ENCODE measurements at places on chromosomes 16 and 17.
A peak's percentile ranks its signal among the peaks of the same experiment; 100 is the strongest.

DNA sequence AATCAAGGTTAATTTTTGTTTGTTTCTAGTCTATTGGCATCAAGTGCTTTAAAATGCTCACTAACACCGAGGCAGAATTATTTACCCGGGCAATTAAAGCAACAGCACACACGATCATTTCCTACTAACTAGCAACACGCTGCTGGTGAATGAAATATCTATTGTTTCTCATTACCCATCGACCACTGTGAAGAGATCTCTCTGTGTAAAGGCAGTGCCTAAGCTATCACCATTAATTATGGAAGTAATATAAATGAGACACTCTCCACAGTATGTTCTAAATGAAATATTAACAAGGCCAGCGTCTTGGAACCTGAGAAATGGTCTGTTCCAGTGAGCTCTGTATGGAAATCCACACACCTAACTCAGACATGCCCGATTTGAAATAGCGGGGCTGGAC, 397.6 kb downstream of the MAF start:
- no peak for DNase-seq

DNA sequence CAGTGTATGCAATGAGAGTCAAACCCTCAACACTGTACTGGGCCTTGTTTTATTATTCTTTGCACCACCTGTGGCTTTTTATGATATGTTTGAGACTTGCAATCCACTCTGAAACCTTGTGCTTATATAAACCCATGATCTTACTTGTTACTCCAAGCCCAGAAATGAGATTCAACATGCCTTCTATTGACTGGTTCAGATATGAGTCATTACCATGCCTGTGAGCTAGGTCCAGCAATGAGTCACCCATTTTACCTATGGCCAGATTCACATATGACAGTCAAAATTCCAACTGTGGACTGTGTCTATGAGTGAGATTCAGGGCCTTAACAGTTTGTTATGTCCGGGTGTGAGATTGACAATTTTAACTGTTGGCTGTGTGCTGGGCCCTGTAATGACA, 1846.1 kb downstream of the TP53TG3F start:
- DNase-seq: no peak

- no peak for DNase-seq
Measured at GRCh38 chr17:11642655-11643054, 44.4 kb downstream of the DNAH9 start.

GRCh38 chr16:4696905-4697847, 3.8 kb downstream of the NUDT16L1 start:
- DNase-seq: no peak

DNA sequence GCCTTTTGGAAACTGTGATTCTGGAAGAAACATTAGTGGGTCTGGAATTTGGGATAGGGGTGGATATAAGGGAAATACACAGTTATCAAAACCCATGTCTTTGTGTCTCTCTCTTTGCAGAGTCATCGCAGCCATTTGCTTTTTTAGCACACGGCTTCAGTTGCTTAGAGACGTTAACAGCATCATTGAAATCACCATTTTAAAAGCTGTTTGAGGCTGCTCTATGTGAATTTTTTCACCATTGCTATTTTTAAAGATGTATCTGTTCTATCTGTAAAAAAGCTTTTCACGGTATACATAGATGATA, 47.3 kb downstream of the OMG start:
- DNase-seq: no peak

DNA sequence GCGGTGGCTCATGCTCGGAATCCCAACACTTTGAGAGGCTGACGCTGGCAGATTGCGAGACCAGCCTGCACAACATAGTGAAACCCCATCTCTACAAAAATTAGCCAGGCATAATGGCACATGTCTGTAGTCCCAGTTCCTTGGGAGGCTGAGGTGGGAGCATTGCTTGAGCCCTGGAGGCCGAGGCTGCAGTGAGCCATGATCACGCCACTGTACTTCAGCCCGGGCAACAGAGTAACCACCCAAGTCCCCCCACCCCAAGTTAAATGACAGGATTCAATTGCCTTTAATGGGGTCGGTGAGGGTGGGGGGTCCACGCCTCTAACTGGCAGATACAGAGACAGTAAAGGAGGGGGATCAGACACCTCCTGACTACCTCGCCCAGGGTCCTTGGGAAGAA, 44.9 kb downstream of the EMP2 start:
- DNase-seq: no peak

GRCh38 chr17:65633988-65634387, 72.5 kb upstream of the AXIN2 start:
- DNase-seq: no peak

- no peak for DNase-seq
Measured at GRCh38 chr17:11612956-11613355, 14.7 kb downstream of the DNAH9 start.

- DNase-seq: no peak
Measured at GRCh38 chr16:10878644-10879501, 1.9 kb downstream of the CIITA start.

- no peak for DNase-seq
Measured at GRCh38 chr16:22633799-22634198, 123.1 kb downstream of the NPIPB5 start.

- no peak for DNase-seq
Measured at GRCh38 chr16:23317751-23318150, 15.6 kb downstream of the SCNN1B start.

GRCh38 chr17:35148144-35148543, 527 bp downstream of the UNC45B start:
- DNase-seq: no peak

GRCh38 chr16:27704252-27704651, 154.3 kb downstream of the KATNIP start:
- no peak for DNase-seq

DNA sequence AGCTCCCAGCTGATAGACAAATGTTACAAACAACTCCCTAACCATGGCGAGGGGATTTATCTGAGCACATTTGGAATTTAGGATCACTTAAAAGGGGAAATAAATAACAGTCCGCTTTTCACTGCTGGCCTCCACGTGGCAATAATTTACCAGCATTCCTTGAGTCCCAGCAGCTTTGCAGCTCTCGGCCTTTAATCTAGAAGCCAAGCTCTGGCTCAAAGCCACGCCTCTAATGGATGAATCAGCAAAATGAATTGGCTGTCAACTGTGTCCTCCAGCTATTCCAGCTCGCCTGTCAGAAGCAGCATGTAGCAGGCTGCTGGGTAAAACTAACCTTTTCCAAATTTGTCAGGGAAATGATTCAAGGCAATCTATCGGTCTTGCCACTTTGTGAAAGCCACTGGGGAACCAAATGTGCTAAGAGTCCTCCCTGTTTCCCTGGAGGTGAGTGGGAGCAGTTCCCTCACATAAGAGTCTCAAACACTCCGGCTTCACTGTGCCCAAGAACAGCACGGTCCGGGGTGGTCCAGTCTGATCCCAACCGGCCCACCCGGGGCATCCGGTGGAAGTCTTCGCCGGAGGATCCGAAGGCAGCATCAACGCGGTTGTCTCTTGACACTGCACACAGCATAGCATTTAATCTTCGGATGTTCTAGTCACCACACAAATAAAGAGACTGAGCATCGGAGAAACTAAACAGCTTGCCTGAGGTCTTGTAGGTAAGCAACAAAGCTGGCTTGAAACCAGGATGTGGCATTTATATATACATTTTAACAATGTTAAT, 143.3 kb downstream of the PARN start:
- no peak for DNase-seq

GRCh38 chr16:24206926-24207325, 49.2 kb upstream of the CACNG3 start:
- DNase-seq: no peak

DNA sequence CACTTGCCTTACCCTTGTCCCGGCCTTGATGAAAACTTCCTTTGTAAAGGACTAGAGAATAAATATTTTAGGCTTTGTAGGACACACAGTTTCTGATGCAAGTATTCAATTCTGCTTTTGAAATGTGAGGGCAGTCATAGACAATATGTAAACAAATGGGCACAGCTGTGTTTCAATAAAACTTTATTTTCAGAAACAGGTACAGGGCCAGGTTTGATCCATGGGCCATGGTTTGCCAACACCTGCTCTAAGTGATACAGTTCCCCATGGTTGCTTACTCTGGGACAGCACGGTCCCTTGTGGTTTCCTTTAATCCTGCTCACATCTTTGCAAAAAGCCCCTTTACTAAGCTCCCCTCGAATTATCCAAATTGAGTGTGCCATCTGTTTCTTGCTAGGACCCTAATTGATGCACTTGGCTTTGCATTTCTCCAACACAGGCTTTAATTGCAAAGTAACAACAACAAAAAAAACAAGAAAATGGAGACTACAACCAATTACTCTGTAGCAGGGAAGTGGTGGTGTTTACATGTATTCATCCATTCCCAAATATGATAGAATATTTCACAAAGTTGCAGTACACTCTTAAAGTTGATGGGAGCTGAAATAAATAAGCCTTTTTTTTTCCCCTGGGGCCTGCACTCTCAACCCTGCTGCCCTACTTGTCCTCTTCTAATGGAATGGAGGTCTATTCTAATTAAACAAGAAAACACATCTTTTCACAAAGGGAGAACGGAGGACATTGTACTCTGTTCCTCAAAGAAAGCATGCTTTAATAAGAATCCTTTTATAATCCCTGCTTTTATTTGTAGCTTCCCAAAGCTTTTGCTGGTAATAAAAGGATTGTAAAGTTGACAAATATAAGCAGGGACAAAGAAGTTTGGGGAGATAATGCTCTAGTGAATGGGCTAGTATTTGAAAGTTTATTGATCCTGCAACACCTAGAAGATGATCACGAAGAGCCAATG, 37.7 kb upstream of the TOX3 start:
- DNase-seq: no peak

DNA sequence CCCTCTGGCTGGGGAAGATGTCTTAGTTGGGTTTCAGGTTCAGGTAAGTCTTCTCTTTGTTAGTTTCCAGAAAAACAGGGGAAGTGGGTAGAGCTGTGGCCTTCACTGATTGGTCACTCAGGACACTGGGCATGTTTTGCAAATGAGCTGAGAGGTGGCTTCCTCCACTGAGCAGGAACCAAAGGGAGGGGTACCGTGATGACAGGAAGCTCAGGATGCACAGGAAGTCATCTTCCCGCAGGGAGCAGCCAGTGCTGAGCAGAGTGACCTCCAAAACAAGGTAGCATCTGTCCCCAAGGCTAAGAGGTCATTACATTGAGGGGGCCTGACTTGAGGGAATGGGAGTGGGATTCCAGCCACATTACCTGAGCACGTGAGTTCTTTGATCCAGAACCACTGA, 5.6 kb downstream of the NT5C start:
- DNase-seq: no peak

DNA sequence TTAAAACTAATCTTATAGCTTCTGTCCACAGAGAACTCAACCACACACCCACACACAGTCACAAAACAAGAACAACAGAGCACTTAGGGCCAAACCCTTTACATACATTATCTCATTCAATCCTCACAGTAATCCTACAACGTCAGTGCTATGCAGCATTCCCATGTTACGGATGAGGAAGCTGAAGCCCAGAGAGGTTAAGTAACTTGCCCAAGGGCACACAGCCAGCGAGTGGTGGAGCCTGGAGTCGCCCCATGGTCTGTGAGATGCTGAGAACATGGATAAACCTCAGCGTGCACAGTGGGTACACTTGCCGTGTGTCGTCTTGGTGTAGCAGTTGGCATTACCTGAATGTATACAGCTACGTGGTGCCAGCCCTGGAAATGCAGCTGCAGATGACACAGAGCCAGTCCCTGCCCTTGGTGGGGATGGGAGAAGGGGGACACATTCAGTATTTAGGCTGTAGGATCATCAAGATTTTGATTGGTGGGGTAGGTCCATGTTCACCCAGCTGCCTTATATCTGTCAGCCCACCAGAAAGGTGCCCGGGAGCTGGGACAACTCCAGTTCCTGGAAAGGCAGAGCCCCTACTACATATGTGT, 177.0 kb downstream of the IRF8 start:
- no peak for DNase-seq

DNA sequence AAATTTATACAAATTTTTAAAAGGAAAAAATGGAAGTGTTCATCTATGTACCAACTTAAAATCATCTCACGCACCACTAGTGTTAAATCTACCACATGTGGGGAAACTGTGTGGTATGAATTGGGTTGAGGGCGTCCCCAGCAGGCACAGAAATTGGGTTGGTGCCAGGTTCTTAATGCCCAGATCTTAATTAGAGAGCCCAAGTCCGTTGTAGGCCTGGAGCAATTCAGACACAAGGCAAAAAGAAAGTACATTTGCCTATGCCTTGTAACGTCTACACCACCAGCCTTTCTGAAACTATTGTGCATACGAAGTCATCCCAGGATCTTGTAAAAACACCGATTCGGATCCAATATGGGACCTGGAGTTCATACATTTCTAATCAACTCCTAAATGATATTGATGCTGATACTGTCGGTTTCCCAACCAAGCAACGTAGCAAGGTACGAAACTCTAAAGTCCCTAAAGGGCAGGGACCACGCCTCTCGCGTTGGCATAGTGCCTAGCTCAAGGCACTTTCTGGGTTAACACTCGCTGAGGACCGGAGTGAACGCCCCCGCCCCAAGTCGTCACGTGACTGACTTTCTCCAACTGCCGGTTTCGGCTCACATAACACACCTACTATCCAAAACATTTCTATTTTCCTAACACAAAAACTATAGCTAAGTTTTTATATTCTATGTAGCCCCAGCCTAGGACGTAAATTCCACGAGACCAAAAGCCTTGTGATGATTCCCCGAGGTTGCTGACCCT, 945 bp upstream of the UQCRC2 start:
- peak; percentile 67 for DNase-seq

DNA sequence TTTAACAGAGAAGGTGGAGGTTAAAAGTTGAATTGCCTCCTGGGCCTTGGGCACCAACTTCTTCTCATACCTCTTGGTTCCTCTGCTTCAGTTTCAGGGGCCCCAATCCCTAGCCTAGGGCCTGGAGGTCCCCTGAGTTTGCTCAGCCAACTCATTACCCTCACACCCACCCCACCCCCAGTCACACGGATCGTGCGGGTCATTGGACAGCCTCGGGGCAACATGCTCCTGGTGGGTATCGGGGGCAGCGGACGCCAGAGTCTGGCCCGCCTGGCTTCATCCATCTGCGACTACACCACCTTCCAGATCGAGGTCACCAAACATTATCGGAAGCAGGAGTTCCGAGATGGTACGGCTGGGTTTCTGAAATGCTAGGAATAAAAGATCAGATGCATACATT, 36.0 kb upstream of the KDM6B start:
- DNase-seq: no peak

DNA sequence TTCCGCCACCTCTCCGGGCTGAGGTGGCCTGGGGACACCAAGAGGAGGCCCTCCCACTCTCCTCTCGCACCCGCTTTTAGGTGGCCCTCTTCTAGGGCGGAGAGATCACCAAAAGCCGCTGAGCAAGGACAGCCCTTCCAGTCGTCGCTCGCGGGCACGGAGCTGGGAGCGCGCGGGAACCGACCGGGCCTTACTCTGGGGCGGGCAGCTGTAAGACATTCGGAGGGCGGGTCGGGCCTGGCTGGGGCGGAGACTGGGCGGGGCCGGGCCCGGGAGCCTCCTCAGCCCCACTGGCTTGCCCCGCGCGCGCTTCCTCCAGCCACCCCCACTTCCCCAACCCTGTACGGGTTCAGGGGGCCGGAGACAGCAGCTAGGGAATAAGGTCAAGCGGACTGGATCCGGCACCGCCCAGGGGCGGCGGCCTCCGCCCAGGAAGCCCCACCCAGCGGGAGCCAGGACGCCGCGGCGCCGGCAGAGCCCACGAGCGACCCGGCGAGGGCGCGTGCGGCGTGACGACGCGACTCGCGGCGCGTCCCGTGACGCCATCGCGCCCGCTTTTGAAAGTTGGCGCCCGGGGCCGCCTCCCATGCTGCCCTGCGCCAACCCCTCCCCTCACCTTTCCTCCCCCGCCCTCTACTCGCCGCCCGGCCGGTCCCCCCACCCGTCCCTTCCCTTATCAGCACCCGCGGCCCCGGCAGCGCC, 351 bp upstream of the CTCF start:
- DNase-seq: peak; percentile 98

- DNase-seq: no peak
Measured at GRCh38 chr17:76558198-76559095, 18.6 kb downstream of the PRCD start.
